ENCODE measurements at places on chromosomes 5 and 9.

DNA sequence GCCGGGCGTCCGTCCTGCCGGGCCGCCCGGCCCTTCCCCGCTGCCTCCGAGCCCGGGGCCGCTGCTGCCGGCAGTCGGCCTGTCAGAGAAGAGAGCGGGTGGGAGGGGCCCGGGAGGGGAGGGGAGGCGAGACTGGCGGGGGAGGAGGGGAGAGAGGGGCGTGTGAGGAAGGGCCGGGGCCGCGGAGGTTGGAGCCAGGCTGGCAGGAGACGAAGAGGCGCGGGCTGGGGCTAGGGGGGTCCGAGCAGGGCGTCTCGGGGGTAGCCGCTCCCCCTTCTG, 570 bp downstream of the CREBRF start:
- no peak for DNase-seq

DNA sequence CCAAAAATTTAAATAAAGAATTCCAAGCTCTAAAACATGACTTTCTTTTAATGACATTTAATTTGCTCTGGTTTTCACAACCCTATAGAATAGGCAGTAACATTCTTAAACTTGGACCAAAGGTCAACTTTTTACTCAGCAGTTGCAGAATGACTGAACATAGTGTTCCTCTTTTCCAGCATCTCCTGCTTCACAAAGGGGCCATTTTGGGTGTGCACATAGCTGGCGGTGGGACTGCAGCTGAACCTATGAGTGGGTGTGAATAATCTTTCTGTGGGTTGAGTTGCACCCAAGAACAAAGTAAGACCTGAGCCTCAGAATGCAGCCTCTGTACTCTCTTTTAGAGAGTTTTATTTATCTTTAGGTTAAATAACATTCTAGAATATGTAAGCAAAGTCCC, 96.9 kb upstream of the HAPLN1 start:
- no peak for DNase-seq

DNA sequence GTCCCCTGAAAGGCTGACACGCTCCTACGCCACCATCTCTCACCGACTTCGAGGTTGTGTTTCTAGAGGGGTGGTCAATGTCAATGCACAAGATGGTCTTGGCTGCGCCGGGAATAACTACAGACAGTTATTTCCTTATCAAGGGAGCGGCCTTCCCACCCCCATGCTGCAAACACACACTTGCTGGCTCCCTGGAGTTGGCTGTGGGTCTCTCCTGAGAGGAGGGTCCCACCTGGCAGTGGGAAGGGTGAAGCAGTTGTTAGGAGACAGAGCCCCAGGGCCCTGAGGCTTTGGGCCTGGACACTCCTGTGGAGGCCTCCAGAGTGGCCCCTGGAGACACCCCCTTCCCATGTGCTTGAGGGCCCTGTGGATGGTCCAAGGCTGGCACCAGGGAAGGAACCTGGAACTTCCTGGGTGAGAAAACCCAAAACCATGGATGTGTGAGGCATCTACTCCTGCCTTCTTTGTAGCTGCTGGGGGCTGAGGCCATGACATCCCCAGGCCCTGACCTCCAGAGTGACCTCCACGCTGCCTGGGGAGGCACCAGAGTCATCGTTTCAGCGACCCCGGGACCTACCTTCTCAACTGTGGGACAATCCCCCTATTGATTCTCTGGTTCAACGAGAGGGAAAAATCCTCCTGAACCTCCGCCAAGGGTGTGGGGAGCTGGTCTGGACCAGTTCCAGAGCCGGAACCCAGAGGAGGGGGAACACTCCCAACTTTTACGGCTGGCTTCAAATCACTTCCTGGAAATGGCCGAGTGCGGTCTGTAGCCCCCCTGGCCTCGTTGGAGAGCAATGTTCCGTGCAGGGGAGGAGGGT, 101.1 kb upstream of the COL5A1 start:
- DNase-seq, result no peak

DNA sequence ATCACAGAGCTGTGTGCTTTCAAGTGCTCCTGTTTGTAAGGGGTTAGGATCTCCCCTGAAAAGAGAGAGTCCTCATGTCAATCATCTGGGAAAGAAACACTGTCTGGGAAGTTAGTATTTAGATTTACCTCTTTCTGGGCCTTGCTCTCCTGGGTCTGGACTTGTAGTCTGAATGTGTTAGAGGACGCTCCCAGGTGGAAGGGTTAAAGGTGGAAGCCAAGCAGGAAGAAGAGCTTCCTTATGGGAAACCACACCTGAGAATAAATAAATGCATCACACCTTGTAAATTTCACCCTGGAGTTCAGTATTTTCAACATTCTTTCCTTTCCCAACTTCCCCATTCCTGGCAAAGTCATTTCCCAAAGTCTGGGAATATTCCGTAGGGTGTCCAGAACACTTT, 1.3 kb downstream of the PLGRKT start:
- DNase-seq, result no peak

- no peak for DNase-seq
Observed at GRCh38 chr5:104344809-104345208, 782.2 kb upstream of the NUDT12 start.

DNA sequence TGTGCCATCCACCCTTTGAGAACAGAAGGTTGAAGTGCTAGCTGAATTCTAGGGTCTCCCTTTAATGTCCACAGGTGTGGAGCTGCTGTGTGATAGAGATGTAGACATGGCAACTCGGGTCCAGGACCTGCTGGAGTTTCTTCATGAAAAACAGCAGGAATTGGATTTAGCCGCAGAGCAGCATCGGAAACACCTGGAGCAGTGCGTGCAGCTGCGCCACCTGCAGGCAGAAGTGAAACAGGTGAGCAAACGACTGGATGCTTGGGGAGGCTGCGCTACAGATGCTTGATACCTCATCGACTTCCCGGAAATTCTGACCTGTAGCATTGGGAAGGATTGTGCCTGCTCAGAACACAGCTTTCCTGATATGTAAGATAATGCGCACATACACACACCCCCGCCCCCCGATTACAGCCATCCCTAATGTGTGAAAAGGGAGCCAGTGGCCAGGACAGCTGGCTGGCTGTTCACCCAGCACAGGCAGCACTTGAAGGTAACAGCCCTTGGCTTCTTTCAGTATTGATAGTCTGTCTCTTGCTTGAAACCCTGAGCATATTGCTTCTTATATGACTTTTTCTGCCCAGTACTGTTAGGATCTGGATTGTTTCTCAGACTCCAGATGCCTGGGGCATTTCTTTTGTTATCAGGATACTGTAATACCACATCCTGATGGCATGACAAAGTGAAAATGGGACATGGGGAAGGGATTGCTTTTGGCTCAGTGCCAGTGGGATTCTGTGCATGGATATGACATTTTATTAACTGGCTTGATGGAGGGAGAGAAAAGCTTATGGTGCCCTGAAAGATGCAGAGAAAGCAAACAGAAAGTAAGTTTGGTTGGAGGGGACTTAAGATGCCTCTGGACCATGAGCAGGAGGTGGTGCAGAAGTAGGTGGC, 216.8 kb upstream of the OTULINL start:
- DNase-seq, result no peak

DNA sequence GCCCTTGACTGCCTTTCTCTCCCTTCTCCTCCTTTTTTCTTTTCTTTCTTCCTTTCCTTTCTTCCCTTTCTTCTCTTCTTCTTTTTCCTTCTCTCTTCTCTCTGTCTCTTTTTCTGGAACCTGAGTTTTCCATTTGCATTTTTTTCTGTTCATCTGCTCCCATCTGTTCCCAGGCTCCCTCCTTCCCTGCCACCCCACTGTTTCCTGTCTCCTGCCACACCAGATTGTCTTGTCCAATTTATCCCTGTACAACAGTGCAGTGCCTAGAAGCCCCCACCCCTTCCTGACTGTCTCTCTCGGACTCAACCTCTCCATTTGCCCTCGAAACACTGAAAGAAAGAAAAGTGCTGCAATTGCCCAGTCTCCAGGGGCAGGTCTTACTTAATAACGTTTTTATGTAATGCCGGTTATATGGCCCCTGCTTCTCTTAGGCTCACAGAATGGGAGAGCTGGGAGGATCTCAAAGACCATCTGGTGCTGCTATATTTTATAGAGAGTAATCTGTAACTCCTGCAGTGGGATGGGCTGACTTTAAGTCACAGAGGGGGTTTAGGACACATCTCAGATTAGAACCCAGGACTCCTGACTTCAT, 101.4 kb downstream of the RALGPS1 start:
- DNase-seq, result no peak

GRCh38 chr9:14812806-14813205, 90.3 kb upstream of the CER1 start:
- no peak for DNase-seq

- no peak for DNase-seq
Observed at GRCh38 chr5:54226215-54226614, 84.2 kb downstream of the ARL15 start.

DNA sequence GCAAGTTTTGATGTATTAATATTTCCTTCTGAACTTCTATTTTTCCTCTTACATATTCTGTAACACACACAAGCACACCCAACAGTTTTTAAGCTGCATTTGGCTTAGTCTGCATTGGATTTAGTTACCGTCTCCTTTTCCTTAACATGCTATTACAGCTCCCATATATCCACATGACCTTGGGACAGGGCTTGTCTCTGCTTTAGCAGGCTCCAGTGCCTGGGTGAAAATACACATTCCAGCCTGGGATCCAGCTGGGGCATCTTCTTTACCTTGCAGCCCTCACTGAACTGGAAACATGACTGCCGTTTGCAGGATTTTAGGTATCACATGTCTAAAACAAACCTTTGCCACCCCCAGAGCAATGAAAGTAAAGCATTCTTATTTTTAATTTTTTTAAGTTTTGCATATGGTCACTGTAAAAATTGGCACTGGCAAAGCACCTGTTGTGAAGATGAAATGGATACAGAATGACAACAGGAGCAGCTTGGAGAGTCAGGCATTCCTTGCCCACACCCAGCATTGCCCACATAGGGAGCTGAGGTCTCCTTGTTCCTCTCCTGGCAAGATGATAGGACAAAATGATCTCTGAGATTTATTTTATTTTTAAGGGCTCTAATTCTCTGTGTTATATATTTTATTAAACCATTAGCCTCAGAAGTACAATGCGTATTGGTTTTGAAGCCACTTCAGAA, 4.0 kb downstream of the GADD45G start:
- DNase-seq, result no peak

DNA sequence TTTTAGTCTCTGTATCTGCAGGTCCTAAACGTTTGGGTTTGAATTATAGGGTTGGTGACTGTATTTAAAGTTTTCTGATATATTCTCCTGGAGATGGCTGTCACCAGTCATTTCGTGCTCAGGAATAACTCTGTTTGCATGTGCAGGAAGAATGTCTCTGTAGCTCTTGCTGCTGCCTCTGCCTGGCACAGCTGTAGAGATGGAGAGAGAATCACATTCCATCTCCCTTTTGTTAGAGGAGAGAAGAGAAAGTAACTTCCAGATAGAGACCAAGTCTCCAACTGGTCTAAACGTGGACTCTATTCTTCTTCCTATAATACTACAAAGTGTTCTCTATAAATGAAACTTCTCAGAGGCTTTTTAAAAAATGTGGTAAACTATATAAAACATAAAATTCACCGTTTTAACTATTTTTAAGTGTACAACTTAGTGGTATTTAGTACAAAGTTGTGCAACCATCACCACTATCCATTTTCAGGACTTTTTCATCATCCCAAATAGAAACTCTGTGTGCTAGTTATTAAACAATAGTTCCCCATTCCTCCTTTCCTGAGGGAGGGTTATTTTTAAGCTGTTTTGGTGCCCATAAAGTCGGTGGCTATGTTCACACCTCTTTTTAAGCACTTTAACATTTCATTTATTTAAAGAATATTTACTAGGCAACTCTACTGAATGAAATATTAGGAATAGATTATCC, 20.7 kb upstream of the STARD4 start:
- no peak for DNase-seq

- no peak for DNase-seq
Observed at GRCh38 chr5:14594378-14595074, 12.9 kb downstream of the OTULINL start.

DNA sequence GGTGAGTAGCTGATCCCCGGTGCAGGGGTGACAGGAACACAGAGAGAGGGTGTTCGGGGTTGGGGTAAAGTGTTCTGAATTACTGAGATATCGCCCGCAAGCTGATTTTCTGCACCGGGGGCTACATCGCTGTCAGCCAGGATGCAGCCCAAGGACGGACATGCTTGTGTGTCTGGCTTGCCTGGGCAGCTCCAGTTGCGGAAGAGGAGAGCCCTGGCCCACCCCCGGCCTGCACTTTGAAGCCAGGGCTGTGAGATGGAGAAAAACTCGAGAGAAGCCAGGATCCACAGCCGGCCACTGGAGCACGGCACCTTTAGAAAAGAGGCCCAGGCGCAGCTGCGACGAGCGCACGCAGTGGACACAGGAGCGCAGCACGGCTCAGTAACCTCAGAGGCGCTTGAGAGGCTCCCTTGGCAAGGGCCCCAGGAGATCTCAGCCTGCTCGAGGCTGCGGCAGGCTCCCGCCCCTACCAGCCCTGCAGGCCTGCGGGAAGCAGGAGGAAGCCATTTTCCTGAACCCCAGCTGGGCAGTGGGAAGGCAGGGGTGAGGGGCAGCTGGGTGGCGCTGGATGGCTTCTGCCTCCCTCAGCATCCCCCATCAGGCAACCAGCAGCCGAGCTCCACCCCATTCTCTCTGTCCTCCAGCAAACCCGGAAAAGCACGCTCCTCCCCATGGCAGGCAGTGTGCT, 59.2 kb downstream of the C9orf50 start:
- no peak for DNase-seq

DNA sequence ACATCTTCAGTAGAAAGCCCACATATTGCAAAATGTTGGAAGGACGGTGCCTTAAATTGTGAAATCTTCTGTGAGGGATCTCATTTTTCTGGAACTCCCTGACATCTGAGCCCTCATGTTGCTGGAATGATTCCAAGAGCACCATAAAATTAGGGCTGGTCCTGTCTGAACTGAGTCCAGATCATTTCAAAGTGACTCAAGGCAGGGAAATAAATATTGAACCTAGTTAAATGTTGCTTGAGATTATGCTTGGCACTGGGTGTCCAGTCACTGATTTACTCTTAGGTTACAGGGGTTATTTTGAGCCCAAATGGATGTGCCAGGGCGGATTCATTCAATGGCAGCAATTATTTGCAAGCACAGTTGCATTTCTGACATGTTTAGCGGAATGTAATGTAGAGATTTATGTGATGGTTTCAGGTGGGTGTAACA, 437.0 kb downstream of the PIK3R1 start:
- DNase-seq, result no peak

DNA sequence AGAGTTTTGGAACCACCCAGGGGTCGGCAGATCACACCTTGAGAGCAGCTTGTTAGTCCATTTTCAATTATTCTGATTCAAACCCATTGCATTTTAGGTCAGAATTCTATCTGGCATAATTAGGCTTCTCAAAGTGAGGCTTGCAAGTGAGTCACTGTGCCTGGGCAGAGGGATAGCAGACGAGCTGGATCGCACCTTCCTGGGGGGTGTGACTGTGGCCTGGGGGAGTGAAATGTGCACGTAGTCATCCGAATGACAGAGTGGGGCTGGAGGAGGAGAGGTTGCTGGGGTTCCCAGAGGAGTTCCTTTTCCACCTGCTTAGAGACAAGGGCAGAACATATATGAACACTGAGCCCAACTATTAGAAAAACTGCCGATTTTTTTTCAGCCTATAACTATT, 31.7 kb downstream of the SPACA9 start:
- no peak for DNase-seq
